ENCODE measurements at places on chromosomes 12 and 14.

GRCh38 chr12:93011100-93011499 lies 82.0 kb upstream of the EEA1 start:
- no peak for DNase-seq

DNA sequence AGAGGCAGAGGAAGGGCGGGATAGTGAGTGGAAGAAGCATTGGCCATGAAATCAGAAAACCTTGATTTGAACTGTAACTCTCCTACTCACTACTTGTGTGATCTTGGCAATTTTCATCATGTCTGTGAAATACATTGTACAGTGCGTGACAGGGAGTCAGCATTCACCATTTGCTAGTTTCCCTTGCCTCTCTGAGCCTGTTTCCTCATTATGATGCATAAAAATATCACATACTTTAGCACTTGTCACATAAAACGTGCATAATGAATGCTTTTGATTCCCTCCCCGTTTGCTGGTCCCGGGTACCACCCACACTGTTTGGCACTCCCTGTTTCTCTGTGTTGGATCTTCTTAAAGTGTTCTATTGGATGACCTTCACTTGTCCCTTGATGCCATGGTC lies 101.1 kb upstream of the FRMD6 start:
- DNase-seq, result no peak

GRCh38 chr14:33857650-33858049 lies 93.2 kb downstream of the EGLN3 start:
- DNase-seq, result no peak

GRCh38 chr12:38892087-38892786 lies 13.2 kb downstream of the CPNE8 start:
- no peak for DNase-seq

DNA sequence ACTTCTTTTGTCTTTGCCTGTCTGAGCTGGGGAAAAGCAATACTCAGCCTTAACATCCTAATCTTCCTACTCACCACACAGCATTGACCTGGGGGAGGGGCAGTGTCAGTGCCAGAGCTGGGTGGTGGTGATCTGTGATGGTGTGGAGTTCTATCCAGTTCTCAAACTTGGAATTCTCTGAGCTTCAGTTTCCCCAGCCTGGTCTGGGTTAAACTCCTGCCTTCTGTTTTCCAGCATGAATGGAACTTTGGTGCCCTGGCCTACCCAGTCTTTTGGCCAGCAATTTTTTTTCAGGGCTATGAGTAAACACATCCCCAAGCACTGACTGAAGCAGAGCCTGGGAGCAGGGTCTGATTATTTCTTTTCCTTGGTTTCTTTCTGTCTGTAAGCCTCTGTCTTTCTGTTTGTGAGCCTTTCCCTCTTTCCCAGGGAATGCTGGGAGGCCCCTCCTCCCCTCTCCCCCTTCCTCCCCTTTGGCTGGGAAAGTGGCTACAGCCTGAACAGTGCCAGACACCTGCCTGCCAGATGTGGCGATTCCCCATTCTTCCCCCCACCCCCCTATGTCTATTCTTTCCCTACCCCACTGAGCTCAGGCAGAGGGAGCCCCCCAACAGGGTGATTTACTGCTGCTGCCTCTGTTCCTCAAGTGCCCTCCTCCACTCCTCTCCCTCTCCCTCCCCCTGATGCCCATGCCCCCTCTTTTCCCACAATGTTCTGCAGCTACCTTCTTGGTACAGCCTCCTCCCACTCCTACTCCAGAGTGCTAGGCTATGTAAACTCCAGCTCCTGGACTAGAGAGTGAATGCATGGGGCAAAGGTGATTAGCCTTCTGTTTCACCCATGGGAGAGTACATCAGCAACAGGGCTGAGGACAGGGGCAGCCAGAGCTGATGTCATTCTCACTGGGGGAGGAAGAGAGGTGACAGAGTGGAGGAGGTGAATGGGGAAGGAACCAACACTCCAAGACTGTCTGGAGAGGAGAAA lies 11.1 kb downstream of the GPR84 start:
- no peak for DNase-seq

Data from LNCaP clone FGC (cell line).